Osteoblast (primary cell): ENCODE measurements at places on chromosomes 12 and 14. TPM values are rescaled to one million over a fixed set of nuclear protein-coding genes. Genes with fewer than 3 reads are reported as not detected.

Gene NDRG2
- total RNA-seq: under 0.01 TPM in 1 of 2 replicates, not detected in the other

Gene DCAF11
- total RNA-seq: 73.4 and 84.7 TPM in 2 replicates

Gene INSM2
- total RNA-seq: not detected in 2 replicates

Gene PRICKLE1
- total RNA-seq: 13.0 and 14.7 TPM in 2 replicates

Gene RD3L
- total RNA-seq: not detected in 2 replicates

Gene RECQL
- total RNA-seq: 83.6 and 99.9 TPM in 2 replicates

Gene SYNE2
- 8.0 and 10.1 TPM in 2 replicates for total RNA-seq

Gene LRR1
- 7.6 and 16.2 TPM in 2 replicates for total RNA-seq

Gene TMEM120B
- total RNA-seq: 8.3 TPM in 2 replicates

Gene KRT6C
- total RNA-seq: not detected in 2 replicates

Gene KRT73
- not detected in 2 replicates for total RNA-seq

Gene PELI2
- total RNA-seq: 14.1 and 20.3 TPM in 2 replicates

Gene MUCL1
- total RNA-seq: not detected in 2 replicates

Gene SLC22A17
- 18.1 and 19.7 TPM in 2 replicates for total RNA-seq

Gene VASH1
- total RNA-seq: 4.0 and 5.6 TPM in 2 replicates

Gene SLC6A15
- under 0.01 TPM in 1 of 2 replicates, not detected in the other for total RNA-seq

Gene DPY19L2
- 1.1 and 2.7 TPM in 2 replicates for total RNA-seq

Gene PMCH
- not detected in 2 replicates for total RNA-seq

Gene TMEM117
- total RNA-seq: 20.6 and 22.4 TPM in 2 replicates

Gene ACOT6
- not detected in 2 replicates for total RNA-seq

Gene IL26
- total RNA-seq: 2.4 and 3.6 TPM in 2 replicates

Gene DACT1
- total RNA-seq: 74.8 and 75.6 TPM in 2 replicates

Gene SUSD6
- 17.1 and 17.7 TPM in 2 replicates for total RNA-seq

Gene MYF6
- total RNA-seq: not detected in 2 replicates

Gene SRGAP1
- total RNA-seq: 24.8 and 26.1 TPM in 2 replicates

Gene SLC6A13
- total RNA-seq: not detected in 2 replicates

Gene LTBR
- total RNA-seq: 110 and 121 TPM in 2 replicates

Gene RNF212B
- not detected in 2 replicates for total RNA-seq

Gene KLRC2
- total RNA-seq: 0.36 and 0.88 TPM in 2 replicates

Gene CNIH1
- 153 and 220 TPM in 2 replicates for total RNA-seq

Gene TAPBPL
- 11.8 and 13.8 TPM in 2 replicates for total RNA-seq

Gene KLRF2
- total RNA-seq: not detected in 2 replicates

Gene INHBC
- total RNA-seq: not detected in 2 replicates

Gene SLC38A4
- total RNA-seq: 0.72 and 1.2 TPM in 2 replicates

Gene GPR68
- 8.0 and 8.5 TPM in 2 replicates for total RNA-seq

Gene TEX22
- total RNA-seq: under 0.01 and 0.29 TPM in 2 replicates

Gene ZNF891
- total RNA-seq: 1.4 and 1.5 TPM in 2 replicates

Gene CDK4
- total RNA-seq: 275 and 293 TPM in 2 replicates

Gene ASCL1
- not detected in 2 replicates for total RNA-seq

Gene RNASE7
- total RNA-seq: not detected in 2 replicates

Gene AQP6
- not detected in 2 replicates for total RNA-seq
